Astrocyte of the cerebellum (primary cell): ENCODE measurements at places on chromosomes 7 and 10.

DNA sequence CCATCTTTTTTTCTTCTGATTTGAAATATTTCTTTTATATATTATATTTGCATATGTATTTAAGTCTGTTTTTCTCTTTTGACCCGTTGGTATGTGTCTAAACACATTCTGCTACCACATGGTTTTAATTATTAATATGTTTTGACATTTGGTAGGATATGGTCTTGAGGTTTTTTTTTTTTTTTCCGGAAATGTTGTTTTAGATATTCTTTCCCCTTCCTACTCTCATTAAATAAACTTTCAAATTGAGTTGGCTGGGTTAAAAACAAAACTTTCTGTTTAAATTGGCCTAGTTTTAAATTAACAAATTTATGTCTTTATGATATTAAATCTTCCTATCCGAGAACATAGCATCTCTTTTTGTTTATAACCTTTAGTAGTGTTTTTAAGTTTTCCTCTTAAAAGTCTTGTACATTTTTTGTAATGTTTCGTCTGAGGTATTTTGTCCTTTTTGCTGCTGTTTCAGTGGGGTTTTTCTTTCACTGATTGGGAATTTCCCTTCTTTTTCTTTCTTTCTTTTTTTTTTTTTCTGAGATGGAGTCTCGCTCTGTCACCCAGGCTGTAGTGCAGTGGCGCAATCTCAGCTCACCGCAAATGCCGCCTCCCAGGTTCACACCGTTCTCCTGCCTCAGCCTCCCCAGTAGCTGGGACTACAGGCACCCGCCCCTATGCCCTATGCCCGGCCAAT, 25.4 kb downstream of the STAM start:
- DNase-seq, result no peak

DNA sequence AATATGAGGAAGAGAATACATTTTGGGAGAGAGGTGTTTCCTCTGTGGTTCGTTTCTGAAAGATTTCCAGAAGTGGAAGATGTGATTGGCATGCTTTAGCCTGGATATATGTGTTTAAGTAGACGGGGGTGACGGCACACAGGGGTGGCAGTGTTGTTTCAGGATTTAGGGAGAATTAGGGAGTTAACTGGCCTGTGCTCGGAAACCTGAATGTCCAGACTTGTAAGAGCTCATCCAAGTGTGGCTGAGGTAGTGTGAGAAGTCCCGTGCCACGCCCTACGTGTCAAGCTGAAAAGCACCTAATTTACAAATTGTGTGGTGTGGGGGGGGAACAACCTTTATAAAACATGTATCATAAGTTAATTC, 1.1 kb downstream of the RALA start:
- no peak for DNase-seq

DNA sequence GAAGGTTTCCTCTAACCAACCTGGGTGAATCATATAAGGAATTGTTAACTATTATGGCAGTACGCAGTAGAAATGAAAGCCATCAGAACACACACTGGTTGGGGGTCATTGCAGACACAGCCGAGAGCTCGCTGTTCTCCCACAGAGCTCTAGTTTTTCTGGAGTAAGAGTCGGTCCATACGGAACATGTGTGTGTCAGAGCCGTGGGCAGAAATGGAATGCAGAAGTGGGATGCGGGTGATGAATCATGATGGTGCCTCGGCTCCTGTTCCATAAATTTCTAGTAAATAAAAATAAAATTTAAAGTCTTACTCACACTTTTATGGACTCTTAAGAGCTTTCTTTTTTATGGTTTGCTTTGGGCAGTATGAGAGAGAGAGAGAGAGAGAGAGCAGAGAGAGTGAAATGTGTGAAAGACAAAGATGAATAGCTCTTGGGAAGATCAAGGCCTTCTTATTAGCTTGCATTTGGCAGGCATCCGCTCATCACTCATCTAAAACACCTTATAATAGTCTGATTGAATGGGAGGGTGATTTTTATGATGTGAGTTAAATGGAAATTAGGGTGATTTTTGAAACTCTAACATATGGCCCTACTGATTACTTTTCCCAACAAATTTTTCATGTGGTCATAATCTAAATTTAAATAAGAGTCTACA, 98.8 kb upstream of the PFKP start:
- DNase-seq, result peak; percentile 57

DNA sequence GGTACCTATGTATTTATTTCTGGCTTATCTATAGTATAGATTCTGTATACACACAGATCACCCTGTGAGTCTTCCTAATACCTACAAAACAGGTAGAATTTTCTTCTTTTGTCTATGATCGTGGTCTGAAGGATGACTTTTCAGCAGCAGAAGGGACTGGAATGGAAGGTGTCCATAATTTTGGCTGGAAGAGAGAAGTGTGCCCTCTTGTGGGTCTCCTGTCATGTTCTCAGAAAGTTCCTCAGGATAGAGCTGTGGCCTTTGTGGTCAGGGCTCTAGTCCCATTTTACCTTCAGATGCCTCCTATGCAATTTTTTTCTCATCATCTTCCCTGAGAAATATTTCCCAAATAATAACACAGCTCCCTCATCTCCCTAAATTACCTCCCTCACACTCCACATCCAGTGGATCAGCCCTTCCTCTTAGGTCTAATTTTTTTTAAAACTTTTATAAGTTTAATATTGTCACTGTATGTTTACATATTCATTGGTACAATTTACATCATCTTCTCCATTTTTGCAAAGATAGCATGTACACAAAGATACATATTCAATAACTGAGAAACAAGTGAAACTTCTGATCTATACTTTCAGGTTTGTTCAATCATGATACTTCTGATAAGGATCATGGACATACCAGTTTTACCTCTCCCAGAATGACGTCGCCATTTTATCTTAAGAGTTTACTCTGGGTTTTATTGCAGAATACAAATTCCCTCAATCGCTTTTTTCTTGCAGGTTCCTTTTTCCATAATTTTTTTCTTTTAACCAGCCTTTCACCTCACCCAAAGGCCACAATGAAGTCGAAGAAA, 112.7 kb downstream of the REEP3 start:
- no peak for DNase-seq

- no peak for DNase-seq
These were observed 108.9 kb upstream of the ASAH2 start for GRCh38 chr10:50360077-50360850.

DNA sequence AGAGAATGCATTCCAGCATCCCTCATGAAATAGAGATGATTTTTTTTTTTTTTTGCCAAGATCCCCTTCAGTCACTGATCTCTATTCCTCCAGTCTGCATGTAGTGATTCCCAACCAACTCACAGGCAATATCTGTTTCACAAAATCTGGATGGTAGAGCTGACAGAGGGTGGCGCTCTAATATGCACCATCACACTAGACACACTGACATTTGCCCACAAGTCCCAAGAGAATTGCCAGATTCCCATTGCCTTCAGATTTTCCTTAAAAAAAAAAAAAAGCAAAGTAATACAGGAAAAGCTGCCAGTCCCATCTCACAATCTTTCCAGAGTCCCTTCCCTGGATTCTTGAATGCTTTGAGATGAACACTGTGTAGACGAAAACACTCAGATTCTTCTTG, 301.0 kb downstream of the SORCS1 start:
- DNase-seq, result no peak

DNA sequence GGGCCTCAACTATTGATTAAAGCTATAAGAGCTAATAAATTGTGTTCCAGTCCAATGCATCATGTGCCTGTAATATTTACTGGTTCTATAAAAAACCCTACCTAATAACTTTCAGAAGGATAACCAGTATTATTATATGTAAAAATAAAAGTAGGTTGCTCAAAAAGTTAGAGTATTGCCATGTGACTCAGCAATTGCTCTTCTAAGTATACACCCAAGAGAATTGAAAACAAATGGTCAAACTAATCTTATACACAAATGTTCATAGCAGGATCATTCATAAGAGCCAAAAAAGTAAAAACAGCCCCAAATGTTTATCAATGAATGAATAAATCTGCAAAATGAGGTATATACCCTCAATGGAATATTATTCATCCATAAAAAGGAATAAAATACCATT, 89.5 kb upstream of the TES start:
- no peak for DNase-seq

DNA sequence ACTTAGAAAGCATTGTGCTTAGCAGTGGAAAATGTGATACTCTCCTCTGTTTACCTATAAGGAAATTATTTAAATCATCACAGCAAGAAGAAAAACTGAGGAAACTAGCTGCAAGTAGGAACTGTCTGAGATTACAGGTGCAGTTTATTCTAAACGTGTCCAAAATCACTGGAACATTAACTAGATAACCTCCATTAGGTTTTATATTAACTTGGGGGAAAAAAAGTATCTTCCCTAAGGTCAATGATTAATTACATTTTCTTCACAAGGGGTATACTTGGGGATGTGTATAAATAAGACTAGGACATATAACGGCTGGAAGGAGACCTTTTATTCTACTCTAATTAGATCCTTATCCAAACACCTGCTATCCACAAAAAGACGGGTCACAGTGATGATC, 3.7 kb downstream of the GOT1 start:
- no peak for DNase-seq

- DNase-seq, result no peak
These were observed 250.2 kb downstream of the BUB3 start for GRCh38 chr10:123404357-123404756.

GRCh38 chr7:86002858-86003257, 640.9 kb upstream of the GRM3 start:
- DNase-seq, result no peak

DNA sequence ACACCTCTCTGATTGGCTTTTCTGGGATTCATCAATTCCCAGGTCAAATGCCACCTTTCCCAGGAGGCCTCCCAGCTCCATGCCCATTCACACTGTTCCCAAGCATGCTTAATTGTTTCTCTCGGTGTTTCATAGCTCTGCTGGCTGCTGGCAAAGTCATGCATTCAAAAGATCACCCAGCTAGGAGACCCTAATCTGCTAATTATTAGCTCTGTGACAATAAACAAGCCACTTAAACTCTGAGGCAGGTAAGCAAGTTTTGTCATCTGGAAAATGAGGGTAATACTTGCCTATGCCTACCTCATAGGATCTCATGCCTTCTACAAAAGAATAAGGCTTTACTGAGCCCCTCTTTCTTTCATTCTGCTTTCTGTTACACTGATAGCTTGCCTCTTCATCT, 828 bp upstream of the KEL start:
- DNase-seq, result no peak

- no peak for DNase-seq
These were observed 60.3 kb downstream of the TBXAS1 start for GRCh38 chr7:139889186-139889871.

GRCh38 chr7:151517601-151518104, 2.0 kb downstream of the RHEB start:
- no peak for DNase-seq

DNA sequence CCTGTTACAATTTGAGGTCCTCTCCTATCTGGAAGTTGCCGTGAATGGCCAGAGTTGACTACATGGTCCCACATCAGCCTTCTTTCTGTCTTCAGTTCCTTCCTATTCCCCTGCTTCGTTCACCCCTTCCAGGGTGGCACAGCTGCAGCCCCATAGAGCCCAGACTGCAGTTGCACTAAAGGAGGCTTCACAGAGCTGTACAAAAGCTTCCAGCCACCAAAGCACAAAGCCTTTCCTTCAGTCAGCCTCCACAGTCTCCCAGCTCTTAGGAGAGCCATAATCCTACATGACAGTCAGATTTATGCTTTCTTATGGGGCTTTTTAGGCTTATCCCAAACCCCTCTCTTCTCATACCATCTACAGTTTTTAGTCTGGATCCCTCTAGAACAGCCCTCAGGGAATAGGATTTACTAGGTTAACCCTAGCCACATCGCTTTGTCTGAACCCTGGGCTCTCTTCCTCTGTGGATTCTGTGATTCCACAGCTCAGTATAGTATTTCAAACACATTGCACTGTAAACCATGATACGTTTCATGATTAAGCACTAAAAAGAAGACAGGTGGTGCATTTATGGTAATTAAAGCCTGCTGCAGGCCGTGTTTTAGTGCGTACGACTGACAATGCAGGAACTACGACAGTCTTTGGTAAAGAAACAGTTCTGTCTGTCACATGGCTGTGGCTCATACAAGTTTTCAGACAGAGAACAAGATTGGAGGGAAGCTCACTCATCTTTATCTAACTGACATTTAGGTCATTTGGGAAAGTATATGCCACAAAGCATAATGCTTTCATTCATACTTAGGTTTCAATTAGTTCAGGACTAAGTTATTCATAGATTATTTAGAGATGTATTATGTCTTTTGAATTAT, 208.3 kb upstream of the KMT2E start:
- DNase-seq, result no peak

DNA sequence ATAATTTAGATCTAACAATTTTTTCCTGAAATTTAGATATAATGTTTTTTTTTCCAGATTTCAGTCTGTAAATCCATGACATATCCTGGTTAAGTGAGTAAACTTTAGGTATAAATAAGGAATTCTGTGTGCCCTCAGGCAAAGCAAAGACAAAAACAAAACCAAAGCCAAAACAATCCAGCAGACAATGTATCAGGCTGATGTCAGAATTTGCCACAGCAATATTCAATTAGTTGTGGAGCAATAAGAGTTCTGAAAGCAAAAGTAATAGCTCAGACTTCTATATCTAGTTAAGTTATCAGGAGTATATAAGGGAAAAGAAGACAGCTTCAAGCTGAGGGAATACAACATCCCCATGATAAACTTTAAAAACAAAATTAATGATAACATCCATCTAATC, 82.0 kb downstream of the MKX start:
- no peak for DNase-seq

- DNase-seq, result no peak
These were observed 123.2 kb downstream of the ST7 start for GRCh38 chr7:117076426-117076943.

DNA sequence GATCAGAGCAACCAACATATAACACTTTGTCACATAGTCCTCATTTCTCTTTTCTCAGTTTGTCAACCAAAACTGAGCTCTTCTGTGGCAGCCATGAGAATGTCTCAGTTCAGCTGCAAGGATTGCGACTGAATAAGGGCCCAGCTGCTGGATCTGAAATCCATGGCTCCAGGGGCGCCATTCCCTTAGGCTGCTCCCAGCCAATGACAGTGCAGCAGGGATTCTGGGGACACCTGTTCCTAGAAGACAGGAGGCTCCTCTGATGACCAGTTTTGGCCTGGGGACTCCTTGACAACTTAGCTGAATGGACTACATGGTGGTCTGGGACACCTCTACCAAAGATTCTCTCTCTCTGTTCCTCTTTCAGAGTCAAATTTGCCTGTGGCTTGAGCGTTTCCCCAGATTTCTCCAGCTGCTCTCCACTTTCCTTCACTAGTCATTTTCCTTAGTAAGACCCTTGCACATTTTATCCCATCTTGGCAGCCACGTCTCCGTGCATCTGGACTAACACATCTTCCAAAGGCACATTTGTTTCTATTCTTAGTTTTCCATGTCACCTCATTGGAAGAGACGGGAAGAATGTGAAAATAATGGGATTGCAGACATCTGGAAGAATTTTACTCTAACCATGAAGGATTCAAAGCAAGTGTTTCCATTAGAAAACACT, 28.1 kb upstream of the KIF5B start:
- no peak for DNase-seq

- peak; percentile 22 for DNase-seq
These were observed 106.2 kb upstream of the GLCCI1 start for GRCh38 chr7:7862393-7862792.

GRCh38 chr10:3056280-3057037, 10.9 kb upstream of the PFKP start:
- no peak for DNase-seq
